Panc1 (cell line): ENCODE measurements at places on chromosomes 5 and 9. TPM values are rescaled to one million over a fixed set of nuclear protein-coding genes. Genes with fewer than 3 reads are reported as not detected.

MSX2 gene
- total RNA-seq, result 8.5 TPM

GPX8 gene
- total RNA-seq, result 24.8 TPM

EIF4EBP3 gene
- total RNA-seq, result 8.6 TPM

CDK5RAP2 gene
- total RNA-seq, result 47.7 TPM

MSMP gene
- 1.4 TPM for total RNA-seq

ZFP2 gene
- 1.2 TPM for total RNA-seq

NUTM2F gene
- total RNA-seq, result not detected

SLC27A4 gene
- 20.3 TPM for total RNA-seq

FBP1 gene
- total RNA-seq, result 0.36 TPM

CNTLN gene
- not detected for total RNA-seq

C5orf52 gene
- total RNA-seq, result not detected

FGD3 gene
- total RNA-seq, result 0.80 TPM

MYMK gene
- total RNA-seq, result not detected

PRSS3 gene
- 1.0 TPM for total RNA-seq

SLC1A3 gene
- total RNA-seq, result 0.13 TPM

PROB1 gene
- 2.3 TPM for total RNA-seq

MLANA gene
- not detected for total RNA-seq

INSL6 gene
- not detected for total RNA-seq
